IMR-90 (cell line): ENCODE measurements at places on chromosomes 1 and 21. TPM values are rescaled to one million over a fixed set of nuclear protein-coding genes. Genes with fewer than 3 reads are reported as not detected.

- no peak overlapping the region for H3K27ac ChIP-seq
- H3K4me3 ChIP-seq = no peak overlapping the region
- peaks cover 12% of the 10 kb centered on the region; the same call in 1 of the 2 replicates for H3K27me3 ChIP-seq
- DNase-seq = no peak
Observed at GRCh38 chr1:156152628-156153027, 757 bp upstream of the SEMA4A start.

- H3K36me3 ChIP-seq = no peaks in the 10 kb centered on the region
- H3K27me3 ChIP-seq = no peaks in the 10 kb centered on the region; the same call in 1 of the 2 replicates
- no peaks in the 10 kb centered on the region for H3K4me1 ChIP-seq
- DNase-seq = no peak
Observed at GRCh38 chr1:78410643-78411042, 80.1 kb upstream of the PTGFR start.

GRCh38 chr1:47894410-47895278 lies 102.5 kb downstream of the TRABD2B start:
- DNase-seq = peak; percentile 4
- H3K4me3 ChIP-seq = no peak overlapping the region
- H3K27me3 ChIP-seq = 0 out of 2 replicates have a peak, but pooled peaks cover 2% of the 10 kb centered on the region
- H3K27ac ChIP-seq = no peak overlapping the region

PLK3 gene
- total RNA-seq = 15.3 and 15.8 TPM in 2 replicates

DNA sequence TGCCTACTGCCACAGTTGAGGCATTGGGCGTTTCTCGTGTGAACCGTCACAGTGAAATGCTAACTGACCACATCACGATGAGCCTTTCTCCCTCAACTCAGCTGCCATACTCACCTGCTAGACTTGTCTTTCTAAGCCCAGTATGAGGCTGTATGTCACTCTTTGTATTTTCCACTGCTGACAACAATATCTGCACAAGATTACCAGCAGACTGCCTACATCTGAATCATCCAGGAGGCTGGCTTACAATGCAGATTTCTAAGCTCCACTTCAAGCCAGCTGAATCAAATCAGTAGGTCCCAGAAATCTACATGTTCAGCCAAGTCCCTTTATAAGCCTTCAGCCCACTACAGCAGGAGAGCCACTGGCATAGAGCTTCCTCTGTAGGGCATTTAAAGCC lies 355.0 kb upstream of the DUSP10 start:
- H3K36me3 ChIP-seq = no peaks in the 10 kb centered on the region
- no peak overlapping the region for H3K4me3 ChIP-seq
- peaks cover 2% of the 10 kb centered on the region; the same call in 1 of the 2 replicates for H3K4me1 ChIP-seq
- peak; percentile 42 for DNase-seq
- no peak overlapping the region for H3K27ac ChIP-seq
- H3K27me3 ChIP-seq = no peaks in the 10 kb centered on the region

- peak overlapping the region; percentile 36 for H3K27ac ChIP-seq
- H3K4me1 ChIP-seq = peaks cover 14% of the 10 kb centered on the region; the same call in 1 of the 2 replicates
- DNase-seq = peak; percentile 34
- no peaks in the 10 kb centered on the region for H3K27me3 ChIP-seq
- no peaks in the 10 kb centered on the region for H3K36me3 ChIP-seq
Observed at GRCh38 chr1:44030605-44031251, 534 bp downstream of the SLC6A9 start.

DNA sequence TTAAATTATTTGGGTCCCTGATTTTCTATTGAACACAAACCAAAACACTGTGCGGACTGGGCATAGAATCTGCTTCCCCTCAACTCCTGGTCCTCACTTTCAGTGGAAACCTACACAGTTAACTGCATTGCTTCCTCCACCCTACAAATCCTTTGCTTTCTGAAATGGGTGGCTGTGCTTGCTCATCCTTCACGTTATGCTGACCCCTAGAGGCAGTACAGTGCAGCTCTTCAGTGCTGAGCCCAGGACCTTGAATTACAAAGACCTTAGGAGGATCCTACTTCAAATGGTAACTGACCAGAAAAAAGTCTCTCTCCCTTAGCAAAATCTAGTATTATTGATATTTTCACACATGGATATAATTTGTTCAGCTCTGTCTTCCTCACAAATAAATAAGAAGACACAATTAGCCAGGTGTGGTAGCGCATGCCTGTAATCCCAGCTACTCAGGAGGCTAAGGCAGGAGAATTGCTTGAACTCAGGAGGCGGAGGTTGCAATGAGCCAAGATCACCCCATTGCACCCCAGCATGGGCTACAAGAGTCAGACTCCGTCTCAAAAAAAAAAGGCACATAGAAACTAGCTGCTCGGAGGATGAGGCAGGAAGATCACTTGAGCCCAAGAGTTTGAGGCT lies 63.4 kb upstream of the L1TD1 start:
- peak; percentile 61 for DNase-seq
- H3K4me3 ChIP-seq = no peak overlapping the region
- no peaks in the 10 kb centered on the region for H3K27me3 ChIP-seq
- no peaks in the 10 kb centered on the region for H3K4me1 ChIP-seq
- no peak overlapping the region for H3K27ac ChIP-seq

DNA sequence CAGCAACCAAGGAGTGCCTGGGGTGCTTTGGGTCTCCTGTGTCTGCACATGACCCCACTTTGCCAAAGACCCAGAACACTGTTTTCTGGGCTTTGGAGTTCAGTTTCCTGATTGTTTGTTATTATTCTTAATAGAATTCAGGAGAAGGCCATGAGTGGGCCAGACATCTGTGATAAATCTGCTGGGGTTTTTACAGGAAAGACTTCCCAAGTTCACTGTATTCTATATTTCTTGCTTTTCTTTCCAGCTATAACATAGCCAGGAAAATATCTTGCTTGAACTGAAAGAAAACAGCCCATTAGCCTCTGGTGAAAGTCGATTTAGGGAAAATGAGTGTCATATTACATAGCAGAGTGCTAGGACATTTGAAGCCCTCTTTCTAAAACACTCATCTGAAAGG lies 345.1 kb upstream of the USP24 start:
- H3K36me3 ChIP-seq = no peaks in the 10 kb centered on the region
- no peaks in the 10 kb centered on the region for H3K27me3 ChIP-seq
- peaks cover 5% of the 10 kb centered on the region for H3K4me1 ChIP-seq
- H3K27ac ChIP-seq = peak overlapping the region; percentile 70; the same call in 1 of the 2 replicates

NASP gene
- total RNA-seq = 56.6 and 85.0 TPM in 2 replicates

- no peak overlapping the region for H3K27ac ChIP-seq
- no peak for DNase-seq
Observed at GRCh38 chr1:182262425-182262824, 129.2 kb downstream of the GLUL start.

DNA sequence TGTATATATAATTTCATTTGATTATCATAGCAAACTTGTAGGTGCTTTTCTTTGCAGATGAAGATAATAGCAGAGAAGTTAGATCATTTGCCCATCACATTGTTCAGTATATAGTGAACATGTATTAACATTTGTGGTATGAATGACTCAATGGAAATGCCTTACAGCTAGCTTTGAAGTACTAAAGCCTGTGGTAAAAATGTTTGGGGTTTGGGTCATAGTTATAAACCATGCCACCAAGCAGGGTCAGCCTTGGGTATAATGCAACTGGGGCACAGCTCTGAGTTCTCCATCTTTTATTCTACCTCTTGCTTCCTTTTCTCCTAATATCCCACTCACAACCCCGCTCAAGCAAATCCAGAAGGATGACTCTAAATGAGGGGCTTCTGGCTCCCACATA lies 141.6 kb downstream of the KCNT2 start:
- H3K27me3 ChIP-seq = no peaks in the 10 kb centered on the region
- peak overlapping the region; percentile 57 for H3K27ac ChIP-seq
- H3K36me3 ChIP-seq = no peaks in the 10 kb centered on the region
- no peak overlapping the region for H3K4me3 ChIP-seq

- no peak for DNase-seq
- no peak overlapping the region for H3K4me3 ChIP-seq
- no peaks in the 10 kb centered on the region for H3K36me3 ChIP-seq
- no peak overlapping the region for H3K27ac ChIP-seq
Observed at GRCh38 chr1:234397732-234398131, 24.5 kb downstream of the COA6 start.

- peak; percentile 82 for DNase-seq
- H3K27me3 ChIP-seq = no peaks in the 10 kb centered on the region
- peaks cover 75% of the 10 kb centered on the region for H3K4me1 ChIP-seq
- no peak overlapping the region for H3K4me3 ChIP-seq
Observed at GRCh38 chr1:42941640-42942330, 16.9 kb downstream of the SLC2A1 start.

DNA sequence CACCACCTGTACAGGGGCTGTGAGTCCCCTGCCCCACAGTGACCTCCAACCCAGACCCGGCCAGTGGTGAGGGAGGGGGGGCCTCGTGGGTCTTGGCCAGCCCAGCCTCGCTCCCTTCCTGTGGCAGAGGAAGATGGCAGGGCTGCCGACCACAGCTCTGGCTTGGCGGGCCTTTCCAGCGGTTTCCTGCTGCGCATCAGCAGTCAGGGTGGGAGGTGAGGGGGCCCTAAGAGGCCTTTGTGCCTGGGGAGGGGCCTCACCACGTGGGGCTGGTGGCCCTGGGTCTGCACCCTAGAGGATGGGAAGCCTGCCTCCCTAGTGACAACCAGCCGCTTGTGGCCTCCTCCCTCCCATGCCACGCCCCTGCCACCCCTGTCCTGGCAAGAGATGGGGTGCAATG lies 72.6 kb upstream of the ARHGEF16 start:
- no peaks in the 10 kb centered on the region for H3K4me1 ChIP-seq
- H3K4me3 ChIP-seq = no peak overlapping the region
- H3K27ac ChIP-seq = no peak overlapping the region
- H3K27me3 ChIP-seq = peaks cover 2% of the 10 kb centered on the region

CHIA gene
- total RNA-seq = not detected in 2 replicates

IGSF21 gene
- total RNA-seq = not detected in 2 replicates

GRCh38 chr1:107683191-107683657 lies 281.8 kb downstream of the VAV3 start:
- H3K27ac ChIP-seq = no peak overlapping the region
- H3K36me3 ChIP-seq = no peaks in the 10 kb centered on the region
- no peak overlapping the region for H3K4me3 ChIP-seq

DNA sequence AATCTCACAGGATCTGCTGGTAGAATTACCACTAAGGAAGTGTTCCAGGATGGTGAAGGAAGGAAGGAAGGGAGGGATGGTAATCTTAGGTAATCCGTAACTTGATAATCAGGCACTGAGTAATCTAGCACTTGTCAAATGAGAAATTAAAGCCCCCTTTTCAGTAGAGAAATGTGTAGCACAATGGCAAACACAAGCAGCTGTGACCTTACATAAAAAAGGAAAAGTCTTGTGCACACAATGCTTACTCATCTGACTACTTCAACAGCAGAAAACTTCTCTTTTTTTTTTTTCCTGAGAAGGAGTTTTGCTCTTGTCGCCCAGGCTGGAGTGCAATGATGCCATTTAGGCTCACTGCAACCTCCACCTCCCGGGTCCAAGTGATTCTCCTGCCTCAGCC lies 6.1 kb downstream of the NUP210L start:
- DNase-seq = peak; percentile 47
- no peaks in the 10 kb centered on the region for H3K36me3 ChIP-seq
- H3K27me3 ChIP-seq = no peaks in the 10 kb centered on the region
- H3K4me3 ChIP-seq = no peak overlapping the region
- no peak overlapping the region for H3K27ac ChIP-seq

CAPN8 gene
- total RNA-seq = not detected in 2 replicates

- H3K36me3 ChIP-seq = no peaks in the 10 kb centered on the region
- no peak for DNase-seq
- peaks cover 67% of the 10 kb centered on the region for H3K27me3 ChIP-seq
- H3K27ac ChIP-seq = no peak overlapping the region
- H3K4me3 ChIP-seq = no peak overlapping the region
- no peaks in the 10 kb centered on the region for H3K4me1 ChIP-seq
Observed at GRCh38 chr1:154819628-154820590, 50.2 kb downstream of the KCNN3 start.

DNA sequence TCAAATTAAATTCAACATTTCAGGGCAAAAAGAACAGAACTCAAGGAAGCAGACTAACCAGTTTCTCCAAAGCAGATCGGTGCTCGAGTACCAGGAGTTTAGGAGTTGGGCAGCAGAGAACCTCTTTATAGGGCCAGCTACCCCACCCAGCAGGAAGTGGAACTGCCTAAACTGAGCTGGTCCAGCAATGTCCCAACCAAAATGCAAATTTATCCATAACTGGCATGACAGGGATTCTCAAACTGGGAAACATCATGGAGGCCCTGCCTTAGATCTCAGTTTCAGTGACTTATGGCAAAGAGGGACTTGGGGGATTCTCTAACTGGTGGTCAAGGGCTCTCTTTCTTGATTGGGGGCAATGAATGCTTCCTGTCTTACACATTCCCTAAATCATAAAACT lies at the start of gene SPRR2B:
Gene SPRR2B (minus strand): TSS at position 101 of the 400 bp plus-strand sequence. CDS start 772 bp downstream, outside the sequence.
- DNase-seq = no peak
- H3K4me3 ChIP-seq = no peak within 1 kb of the TSS
- H3K4me1 ChIP-seq = no peaks in the 10 kb centered on the region
- H3K27me3 ChIP-seq = no peaks in the 10 kb centered on the region
- H3K36me3 ChIP-seq = no peaks in the 10 kb centered on the region

DNA sequence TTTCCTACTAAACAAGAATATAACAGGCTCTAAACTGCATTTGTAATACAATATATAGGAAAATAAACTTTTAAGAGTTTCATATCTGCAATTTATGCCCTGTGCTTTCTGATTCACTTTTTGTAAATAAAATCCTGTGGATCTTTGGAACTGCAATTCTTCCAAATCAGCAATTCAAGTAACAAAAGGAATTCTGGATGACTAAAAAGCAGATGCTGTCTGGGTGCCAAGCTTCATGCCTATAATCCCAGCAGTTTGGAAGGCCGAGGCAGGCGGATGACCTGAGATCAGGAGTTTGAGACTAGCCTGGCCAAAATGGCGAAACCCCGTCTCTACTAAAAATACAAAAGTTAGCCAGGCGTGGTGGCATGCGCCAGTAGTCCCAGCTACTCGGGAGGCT lies 6.3 kb downstream of the NME7 start:
- H3K27me3 ChIP-seq = no peaks in the 10 kb centered on the region
- H3K27ac ChIP-seq = no peak overlapping the region
- no peaks in the 10 kb centered on the region for H3K36me3 ChIP-seq

MAP1LC3C gene
- under 0.01 TPM in 1 of 2 replicates, not detected in the other for total RNA-seq

SZRD1 gene
- total RNA-seq = 104 and 119 TPM in 2 replicates

DNA sequence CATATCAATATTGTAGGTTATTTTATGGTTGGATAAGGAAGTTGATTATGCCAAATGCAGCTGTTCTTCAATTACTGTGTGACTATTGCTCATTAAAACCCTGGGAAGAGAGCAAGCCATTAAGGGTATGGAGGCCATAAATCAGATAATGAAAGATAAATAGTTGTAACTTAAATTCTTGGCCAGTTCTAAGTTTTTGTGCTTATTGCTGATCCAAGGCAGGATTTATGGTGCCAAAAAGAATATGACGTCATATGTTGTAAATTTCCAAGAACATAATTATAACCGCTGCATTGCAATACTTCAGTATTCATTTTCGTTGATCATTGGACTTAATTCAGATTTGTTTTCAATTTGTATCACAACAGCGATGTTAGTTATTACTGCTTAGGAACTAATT lies 211.6 kb downstream of the LRRC40 start:
- no peak overlapping the region for H3K4me3 ChIP-seq
- H3K27ac ChIP-seq = no peak overlapping the region
- no peaks in the 10 kb centered on the region for H3K4me1 ChIP-seq
- DNase-seq = no peak
- no peaks in the 10 kb centered on the region for H3K36me3 ChIP-seq

NR5A2 gene
- total RNA-seq = under 0.01 and 0.18 TPM in 2 replicates

LCE1A gene
- not detected in 2 replicates for total RNA-seq

AKT3 gene
- 19.4 and 30.0 TPM in 2 replicates for total RNA-seq
